ENCODE measurements at places on chromosomes 7 and 10. TPM values are rescaled to one million over a fixed set of nuclear protein-coding genes. Genes with fewer than 3 reads are reported as not detected.

DNA sequence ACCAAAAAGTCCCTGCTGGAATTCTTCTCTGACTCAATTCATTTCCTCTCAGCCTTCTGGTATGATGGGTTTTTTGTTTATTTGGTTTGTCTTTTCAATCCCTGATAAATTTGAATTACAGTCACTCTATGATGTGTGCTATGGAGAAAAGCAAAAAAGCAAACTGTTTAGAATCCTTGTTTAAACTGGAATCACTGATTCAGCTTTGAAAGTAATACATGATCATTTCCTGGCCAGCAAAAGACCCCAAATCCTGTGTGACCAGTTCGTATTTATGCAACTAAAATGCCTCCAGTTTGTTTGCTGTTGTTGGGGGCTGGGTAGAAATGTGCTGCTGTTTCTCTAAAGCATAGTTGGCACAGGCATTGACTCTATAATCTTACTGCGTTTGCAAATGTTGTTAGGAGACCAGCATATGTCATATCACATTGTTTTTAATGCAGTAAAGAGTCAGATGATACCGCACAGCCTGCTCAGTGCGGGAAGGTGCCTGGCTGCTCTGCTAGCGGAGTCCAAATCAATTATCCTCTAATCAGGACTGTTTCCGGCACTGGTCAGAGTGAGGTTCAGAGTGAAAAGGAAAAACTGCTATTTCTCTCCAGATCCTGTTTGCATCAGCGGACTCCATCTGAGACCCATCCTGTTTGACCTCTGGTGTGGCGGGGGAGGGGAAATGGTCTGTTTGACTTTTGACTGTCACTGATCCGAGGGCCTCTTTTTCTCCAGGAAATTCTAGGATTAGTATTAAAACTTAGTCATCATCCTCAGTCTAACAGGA lies 40.6 kb upstream of the ADD3 start:
- peak; percentile 63 for DNase-seq

- DNase-seq, result no peak
Observed at GRCh38 chr10:76883596-76883995, 754.0 kb downstream of the KCNMA1 start.

DNA sequence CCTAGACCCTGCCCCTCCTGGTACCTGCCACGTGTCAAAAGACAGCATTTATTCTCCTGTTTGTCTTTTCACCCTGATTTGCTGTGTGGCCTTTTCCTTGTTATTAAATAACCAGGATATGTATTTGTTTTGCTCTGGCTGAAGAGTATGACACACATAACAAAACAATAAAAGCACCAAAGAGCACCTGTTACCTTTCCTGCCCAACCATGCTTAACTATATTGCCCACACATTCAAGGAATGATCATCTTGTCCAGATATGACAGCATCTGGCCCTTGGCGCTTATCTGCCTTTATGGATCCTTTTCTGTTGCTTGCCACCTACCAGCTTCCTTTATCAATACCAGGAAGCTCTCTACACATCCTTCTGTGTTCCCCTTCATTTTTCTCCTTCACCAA lies 357.7 kb downstream of the FGFR2 start:
- DNase-seq, result no peak

DNA sequence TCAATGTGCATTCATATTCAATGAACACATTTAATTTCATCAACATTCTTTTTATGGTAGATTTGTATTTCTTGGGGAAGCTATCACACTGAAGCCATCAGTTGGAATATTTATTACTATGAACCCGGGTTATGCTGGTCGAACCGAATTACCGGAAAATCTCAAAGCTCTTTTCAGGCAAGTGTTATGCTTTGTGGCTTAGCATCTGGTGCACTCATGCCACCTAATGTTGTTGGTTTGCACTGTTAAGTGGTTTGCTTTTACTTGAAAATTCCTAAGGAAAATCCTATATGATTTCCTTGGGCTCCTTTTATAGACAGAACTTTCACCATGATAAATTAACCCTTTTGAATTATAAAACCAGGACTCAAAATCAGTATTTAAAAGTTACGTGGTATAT lies 147.9 kb downstream of the DNAH11 start:
- no peak for DNase-seq

- no peak for DNase-seq
Observed at GRCh38 chr7:143385891-143386781, 5.0 kb downstream of the ZYX start.

DNA sequence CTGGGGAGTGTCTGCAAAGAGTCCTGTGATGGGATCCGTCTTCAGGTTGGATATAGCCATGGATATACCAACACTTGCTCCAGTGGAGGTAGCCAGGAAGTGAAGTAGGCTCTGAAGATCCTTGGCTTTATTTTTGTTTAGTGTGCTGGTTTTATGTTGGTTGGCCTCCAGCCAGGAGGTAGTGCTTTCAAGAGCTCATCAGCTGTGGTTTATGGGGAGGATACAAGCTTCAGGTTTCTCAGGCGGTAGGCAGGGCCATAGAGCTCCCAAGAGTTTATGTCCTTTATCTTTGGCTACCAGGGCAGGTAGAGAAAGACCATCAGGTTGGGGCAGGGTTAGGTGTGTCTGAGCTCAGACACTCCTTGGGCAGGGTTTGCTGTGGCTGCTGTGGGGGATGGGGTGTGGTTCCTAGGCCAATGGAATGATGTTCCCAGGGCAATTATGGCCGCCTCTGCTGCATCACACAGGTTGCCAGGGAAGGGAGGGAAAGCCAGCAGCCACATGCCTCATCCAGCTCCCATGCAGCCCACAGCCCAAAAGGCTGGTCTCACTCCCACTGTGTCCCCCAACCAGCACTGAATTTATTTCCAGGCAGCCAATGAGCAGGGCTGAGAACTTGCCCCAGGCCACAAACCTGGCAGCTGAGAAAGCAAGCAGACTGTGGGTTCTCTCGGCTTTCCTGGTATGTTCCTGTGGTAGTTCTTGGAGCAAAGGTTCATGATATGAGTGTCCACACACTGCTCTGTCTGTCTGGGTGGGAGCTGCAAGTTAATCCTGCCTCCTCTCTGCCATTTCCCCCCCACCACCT lies 67.0 kb upstream of the PRLHR start:
- no peak for DNase-seq

DNA sequence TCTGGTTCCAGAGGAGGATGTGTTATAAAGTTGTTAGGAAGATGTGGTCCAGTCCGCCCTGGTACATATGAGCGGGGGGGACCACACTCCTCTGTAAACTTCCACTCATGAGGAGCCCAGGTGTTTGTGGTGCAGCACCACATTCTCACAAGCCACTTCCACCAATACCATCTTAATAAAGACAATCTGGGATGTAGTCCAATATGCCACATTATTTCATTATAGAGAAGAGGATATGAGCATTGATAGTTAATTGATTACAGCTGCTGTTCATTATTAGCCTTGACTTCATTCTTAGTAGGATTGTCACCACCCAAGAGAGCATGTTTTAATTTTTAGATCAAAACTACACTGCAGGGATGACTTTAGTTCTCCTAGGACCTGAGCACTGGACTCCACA lies 40.5 kb downstream of the ERCC6 start:
- no peak for DNase-seq

- no peak for DNase-seq
Observed at GRCh38 chr10:87928996-87929395, 65.6 kb downstream of the PTEN start.

DNA sequence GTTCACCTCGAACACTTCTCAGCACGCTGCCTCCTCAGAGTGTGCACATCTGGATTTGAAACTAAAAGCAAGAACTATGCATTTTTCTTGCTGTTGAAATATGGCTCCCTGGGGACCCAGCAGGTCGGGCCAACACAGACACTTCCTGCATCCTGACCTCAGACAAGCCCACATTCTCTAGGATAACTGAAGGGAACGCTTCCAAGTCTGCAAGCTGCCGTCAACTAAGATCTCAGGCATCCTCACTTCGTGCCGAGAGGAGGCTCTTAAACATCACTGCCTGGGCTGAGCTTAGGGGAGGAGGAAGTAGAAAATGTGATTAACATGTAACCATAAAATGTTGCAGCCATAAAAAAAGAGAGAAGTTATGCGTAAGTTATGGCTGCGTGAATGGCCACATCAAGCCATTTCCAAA lies 65.5 kb downstream of the PYROXD2 start:
- peak; percentile 95 for DNase-seq

GRCh38 chr10:12484002-12484918 lies 134.9 kb downstream of the CAMK1D start:
- peak; percentile 64 for DNase-seq

DNA sequence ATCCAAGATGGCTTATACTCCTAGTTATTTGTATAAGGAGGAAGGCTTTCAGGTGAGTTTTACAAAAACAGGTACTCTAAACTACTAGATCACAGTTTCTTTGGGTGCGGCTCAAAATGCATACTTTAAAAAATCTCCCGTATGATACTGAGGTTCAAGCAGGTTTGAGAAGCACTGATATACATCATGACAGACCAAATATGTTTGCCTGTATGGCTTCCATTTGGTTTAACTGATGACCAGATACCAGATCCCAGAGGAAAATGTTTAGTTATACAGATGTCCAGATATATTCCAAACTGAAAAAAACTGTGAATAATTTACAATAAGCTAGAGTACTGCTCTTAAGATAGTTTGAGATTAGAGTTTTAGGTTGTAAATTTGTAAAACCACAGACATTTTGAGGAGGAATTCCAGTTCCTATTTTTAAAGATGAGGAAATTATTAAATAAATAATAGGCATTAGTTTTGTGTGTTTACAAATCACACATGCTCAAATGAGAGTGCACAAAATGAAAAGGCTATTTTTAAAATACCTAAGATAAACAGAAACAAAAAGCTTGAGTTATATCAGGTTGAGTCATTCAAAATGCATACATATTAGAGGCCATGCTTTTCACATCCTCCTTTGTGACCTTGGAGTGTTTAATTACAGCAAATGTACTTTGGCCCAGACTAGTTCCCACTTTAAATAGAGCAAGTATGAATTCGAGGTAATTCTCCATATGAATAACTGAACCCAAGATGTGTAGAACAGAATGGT lies 60.5 kb downstream of the SEMA3C start:
- DNase-seq, result no peak

- no peak for DNase-seq
Observed at GRCh38 chr7:134339475-134339874, 22.7 kb upstream of the SLC35B4 start.

GRCh38 chr7:25897261-25897782 lies 254.7 kb upstream of the NFE2L3 start:
- no peak for DNase-seq

- DNase-seq, result no peak
Observed at GRCh38 chr7:37311355-37311754, 137.3 kb downstream of the ELMO1 start.

- DNase-seq, result peak; percentile 76
Observed at GRCh38 chr10:79266084-79266483, 81.2 kb upstream of the PPIF start.

- DNase-seq, result no peak
Observed at GRCh38 chr7:104845557-104845956, 168.4 kb upstream of the KMT2E start.

DNA sequence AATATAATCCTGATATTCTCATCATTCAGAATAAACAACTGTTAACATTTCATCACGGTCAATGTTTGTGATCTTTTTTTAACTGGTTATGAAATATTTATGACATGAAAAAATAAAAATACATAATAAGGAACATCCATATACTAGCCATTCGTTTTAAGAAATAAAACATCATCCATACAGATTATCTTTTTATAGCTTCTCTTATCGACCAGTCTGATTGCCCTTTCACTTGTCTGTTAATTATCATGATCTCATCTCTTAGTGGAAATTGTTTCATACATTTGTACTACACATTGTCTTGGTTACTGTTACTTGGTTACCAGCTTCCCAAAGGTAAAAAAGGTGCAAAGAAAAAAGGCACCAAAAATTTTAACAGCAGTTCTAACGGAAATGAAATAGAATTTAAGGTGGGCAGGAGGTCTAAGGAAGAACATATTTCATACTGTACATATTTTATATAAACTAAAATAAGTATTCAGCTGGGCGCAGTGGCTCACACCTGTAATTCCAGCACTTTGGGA lies 8.4 kb downstream of the ARHGAP21 start:
- DNase-seq, result no peak

The DMTF1 gene
- total RNA-seq, result 11.2 TPM

The SPDYE5 gene
- not detected for total RNA-seq

The MMRN2 gene
- 0.12 TPM for total RNA-seq

The HUS1 gene
- 3.1 TPM for total RNA-seq

The HMX2 gene
- 6.0 TPM for total RNA-seq

The OR13A1 gene
- not detected for total RNA-seq

Measured in MG63 (cell line).